ENCODE measurements at places on chromosomes 16 and 17.

- no peak for DNase-seq
Observed at GRCh38 chr17:72466606-72467005, 345.8 kb downstream of the SOX9 start.

DNA sequence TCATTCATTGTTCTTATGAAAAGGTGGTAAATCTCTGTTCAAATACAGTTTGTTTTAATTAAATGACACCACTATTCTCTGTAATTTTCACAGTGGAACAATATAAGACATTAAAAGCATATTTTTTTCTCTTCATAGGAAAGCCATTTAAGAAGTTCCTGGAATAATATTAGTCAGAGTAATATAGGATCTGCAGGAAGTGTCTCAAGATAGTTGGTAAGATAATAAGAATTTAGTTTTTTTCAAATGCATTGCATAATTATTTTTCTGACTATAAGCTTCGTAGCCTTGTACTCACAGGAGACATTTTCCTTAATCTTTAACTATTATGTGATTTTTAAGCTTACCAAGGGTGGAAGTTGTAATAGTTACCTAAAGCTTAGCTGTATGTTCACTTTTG is 16.9 kb downstream of the STXBP4 start:
- DNase-seq: no peak

DNA sequence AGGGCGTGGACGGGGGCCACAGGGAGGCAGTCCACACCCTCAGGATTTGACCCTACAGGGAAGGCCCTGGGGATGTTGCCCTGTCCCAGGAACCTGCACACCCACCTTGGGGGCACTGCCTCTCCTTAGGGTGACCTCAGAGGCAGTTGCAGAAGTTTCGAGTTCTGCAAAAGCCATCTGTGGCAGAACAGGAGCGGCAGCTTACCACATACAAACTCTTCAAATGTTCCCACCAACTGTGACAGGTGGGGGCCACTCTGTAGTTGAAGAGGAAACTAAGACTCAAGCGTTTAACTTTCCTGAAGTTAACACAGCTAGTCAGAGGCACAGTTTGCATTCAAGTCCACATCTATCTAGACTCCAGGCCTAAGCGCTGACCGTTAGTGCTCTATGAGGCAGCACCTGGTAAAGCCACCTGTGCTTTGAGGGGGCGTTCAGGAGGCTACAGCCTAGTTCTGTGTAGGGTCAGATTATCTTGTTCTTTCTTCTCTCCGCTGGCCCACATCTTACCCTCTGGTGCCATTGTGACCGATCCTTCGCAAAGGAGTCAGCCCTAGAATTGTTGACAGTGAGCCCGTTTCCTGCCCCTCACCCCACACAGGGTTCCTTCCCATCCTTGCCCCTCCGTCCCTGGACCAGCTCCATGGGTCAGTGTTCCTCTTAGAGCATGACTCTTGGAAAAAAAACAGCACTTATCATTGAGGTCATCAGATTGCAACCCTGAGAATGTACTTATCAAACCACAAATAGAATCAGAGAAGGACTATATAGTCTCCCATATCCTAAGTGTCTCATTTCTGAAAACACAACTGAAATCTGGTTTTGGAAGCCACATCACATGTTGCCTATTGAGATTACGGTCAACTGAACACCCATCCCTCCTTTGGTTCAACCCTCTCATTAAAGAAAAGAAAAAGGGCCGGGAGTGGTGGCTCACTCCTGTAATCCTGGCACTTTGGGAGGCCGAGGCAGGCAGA is 45.4 kb downstream of the CDH1 start:
- no peak for DNase-seq

DNA sequence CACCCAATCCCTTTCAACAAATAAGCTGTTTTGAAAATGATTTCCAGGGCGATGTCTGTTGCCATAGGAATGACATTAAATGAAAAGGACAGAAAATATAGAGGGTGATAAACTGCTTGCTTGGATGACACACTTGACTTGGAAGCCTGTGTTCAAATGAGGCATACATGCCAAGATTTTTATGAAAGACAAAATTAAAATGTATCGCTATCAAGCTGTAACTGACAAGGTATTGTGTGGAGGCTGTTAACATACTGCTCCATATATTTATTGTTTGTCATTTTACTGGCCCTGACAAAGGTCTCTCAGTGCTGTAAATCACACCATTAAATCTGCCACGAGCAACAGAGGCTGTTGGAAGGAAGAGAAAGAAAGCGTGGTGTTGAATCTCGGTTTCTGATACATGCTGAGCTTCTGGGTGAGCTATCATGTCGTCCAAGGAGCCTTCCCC is 456.2 kb upstream of the SALL1 start:
- no peak for DNase-seq

GRCh38 chr17:43788540-43788939 is 8.3 kb downstream of the CFAP97D1 start:
- DNase-seq: no peak

DNA sequence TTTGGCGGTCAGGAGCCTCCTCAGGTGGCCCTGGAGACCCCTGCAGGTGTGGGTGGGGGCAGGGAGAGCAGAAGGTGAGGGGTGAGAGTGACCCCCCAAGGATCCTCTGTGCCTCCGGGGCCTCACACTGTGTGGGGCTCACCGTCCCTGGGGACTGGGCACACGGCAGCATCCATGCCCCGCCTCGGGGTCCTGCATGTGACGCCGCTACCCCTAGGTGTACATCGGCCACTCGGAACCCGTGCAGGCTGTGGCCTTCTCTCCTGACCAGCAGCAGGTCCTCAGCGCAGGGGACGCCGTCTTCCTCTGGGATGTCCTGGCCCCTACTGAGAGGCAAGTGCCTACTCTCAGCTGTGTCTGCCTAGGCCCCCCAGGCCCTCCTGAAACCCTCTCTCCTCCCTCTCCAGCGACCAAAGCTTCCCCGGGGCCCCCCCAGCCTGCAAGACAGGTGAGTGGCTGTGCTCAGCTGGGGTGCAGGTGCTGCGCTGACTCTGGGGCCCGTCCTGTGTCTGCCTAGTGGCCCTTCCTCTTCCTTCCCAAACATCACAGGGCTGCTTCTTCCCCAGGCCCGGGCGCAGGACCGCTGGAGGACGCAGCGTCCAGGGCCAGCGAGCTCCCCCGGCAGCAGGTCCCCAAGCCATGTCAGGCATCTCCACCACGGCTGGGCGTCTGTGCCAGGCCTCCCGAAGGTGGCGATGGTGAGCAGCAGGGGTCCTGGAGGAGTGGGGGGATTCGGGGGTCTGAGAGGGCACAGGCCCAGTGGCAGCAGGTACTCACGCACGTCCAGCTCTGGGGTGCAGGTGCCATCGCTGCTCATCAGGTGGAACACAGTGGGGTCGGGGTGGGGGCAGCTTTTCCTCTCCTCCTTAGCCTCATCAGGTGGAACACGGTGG is 9.0 kb upstream of the RHOT2 start:
- DNase-seq: no peak

GRCh38 chr17:57586196-57586740 is 158.8 kb downstream of the CCDC182 start:
- DNase-seq: no peak

DNA sequence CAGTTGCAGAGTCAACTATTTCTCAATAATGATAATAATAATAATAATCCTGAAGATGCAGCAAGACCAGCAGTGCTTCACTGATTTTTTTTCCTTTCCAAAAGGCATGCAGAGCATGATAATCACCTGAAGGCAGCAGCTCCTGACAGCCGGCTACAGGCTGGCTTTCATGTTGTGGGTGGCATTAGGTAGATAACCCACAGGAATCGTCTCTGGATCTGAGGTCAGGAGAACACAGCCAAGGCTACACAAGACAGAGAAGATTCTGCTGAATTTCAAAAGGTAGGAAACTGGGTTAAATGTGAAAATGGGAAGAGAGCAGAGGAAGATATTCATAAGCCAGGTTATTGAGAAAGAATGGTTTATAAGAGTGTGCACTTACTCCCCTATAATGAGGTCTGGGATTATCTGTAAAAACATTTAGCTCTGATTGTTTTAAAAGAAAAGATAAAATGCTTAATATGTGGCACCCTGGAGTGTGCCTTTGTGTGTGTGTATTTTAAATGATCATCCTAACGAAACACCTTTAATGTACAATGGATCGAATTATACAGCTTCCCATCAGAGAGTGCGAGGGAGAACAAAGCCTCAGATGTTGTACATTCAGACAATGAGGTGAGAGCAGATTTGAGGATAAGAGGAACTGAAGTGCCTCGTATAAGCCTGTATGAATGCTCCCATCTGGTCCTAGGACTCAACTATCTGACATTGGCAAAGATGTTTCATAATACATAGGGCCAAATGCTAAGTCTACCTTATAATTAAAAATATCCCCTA is 273.1 kb downstream of the PHKB start:
- DNase-seq: no peak

GRCh38 chr17:2025220-2025621 is at the start of gene RTN4RL1:
RTN4RL1 (minus strand) TSS chr17:2025334; CDS start chr17:2024865, 469 bp downstream.
- no peak for DNase-seq

- DNase-seq: no peak
Observed at GRCh38 chr17:80431246-80432195, 16.6 kb downstream of the ENDOV start.

DNA sequence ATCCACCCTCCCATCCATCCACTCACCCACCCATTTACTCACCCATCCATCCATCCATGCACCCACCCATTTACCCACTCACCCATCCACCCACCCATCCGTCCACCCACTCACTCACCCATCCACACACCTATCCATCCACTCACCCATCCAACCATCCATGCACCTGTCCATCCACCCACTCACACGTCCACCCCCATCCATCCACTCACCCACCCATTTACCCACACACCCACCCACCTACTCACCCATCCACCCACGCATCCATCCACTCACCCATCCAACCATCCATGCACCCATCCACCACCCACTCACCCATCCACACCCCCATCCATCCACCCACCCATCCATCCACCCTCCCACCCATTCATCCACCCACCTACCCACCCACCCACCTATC is 12.2 kb downstream of the SOX8 start:
- no peak for DNase-seq
